ENCODE measurements at places on chromosomes 11 and 22.

GRCh38 chr11:100777103-100777502, 90.0 kb downstream of the ARHGAP42 start:
- no peak for DNase-seq

GRCh38 chr11:131499199-131499598, 128.8 kb downstream of the NTM start:
- DNase-seq: no peak

DNA sequence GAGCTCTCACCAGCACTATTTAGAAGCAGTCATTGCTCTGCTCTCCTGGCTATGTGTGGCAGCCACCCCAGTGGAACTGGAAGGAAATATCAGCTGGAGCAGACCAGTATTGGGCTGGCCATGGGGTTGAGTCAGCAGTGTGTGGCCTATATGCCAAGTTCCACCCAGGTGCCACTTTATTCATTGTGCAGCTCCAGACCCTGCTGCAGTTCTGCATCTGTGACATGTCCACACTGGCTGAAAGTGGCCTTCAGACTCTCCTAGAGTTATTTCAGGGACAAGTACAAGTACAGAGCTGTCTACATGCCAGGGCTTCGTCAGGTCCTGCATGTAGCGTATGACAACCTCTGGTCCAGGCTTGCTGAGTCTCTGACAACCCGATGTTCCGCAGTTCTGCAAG, 55.2 kb downstream of the CABIN1 start:
- no peak for DNase-seq

DNA sequence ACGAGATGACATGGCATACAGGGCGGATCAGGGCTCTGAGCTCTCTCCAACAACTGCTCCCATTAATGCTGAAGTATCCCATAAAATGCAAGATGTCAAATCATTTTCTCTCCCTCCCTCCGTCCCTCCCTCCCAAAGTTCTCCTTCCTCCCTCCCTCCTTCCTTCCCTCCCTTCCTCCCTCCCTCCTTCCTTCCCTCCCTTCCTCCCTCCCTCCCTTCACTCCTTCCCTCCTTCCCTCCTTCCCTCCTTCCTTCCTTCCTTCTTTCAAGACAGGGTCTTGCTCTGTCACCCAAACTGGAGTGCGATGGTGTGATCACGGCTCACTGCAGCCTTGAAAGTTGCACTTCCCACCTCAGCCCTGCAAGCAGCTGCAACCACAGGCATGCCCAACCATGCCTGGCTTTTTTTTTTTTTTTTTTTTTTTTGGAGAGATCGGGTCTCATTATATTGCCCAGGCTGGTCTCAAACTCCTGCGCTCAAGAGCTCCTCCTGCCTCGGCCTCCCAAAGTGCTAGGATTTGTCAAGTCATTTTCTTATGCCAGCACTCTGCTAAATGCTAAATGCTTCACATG, 38.2 kb downstream of the TXN2 start:
- no peak for DNase-seq

- no peak for DNase-seq
These were observed 26.8 kb downstream of the TPBGL start for GRCh38 chr11:75267171-75267970.

GRCh38 chr22:17158176-17158567, 905 bp downstream of the HDHD5 start:
- DNase-seq: no peak

GRCh38 chr11:44977493-44977984, 26.9 kb upstream of the TP53I11 start:
- DNase-seq: no peak

GRCh38 chr11:27718863-27719545, 18.7 kb upstream of the BDNF start:
- no peak for DNase-seq

GRCh38 chr11:19466314-19466713, 225.6 kb upstream of the E2F8 start:
- DNase-seq: no peak

DNA sequence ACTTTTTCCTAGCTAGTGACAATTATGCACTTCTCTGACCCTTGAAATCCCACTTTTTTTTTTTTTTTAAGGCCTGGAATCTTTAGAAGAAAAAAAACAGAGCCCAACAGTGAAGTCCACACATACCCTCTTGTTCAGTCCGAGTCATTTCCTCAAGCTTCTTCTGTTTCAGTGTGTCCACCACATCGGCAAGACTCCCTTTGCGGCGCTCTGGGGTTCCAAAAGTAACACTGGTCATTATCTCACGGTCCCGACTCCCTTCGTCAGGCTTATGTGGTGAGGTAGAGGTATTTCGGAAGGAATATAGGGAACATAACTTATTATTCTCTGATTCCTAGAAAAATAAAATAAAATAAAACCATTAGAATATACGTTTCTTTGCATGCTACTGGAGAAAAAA, 38.0 kb downstream of the SOX6 start:
- no peak for DNase-seq

- no peak for DNase-seq
These were observed 79.5 kb downstream of the TIMP3 start for GRCh38 chr22:32880893-32881596.

GRCh38 chr11:58433638-58434203, 5.8 kb upstream of the OR5B2 start:
- DNase-seq: no peak

Data from stimulated activated CD4-positive, alpha-beta T cell treated with anti-CD3 and anti-CD28 coated beads, Interleukin-1b, Interleukin-23, amount 100 ng/mL, for 24 hours (primary cell).